AG10803 (cell line): ENCODE measurements at places on chromosomes 4 and X.
A peak's percentile ranks its signal among the peaks of the same experiment; 100 is the strongest.

DNA sequence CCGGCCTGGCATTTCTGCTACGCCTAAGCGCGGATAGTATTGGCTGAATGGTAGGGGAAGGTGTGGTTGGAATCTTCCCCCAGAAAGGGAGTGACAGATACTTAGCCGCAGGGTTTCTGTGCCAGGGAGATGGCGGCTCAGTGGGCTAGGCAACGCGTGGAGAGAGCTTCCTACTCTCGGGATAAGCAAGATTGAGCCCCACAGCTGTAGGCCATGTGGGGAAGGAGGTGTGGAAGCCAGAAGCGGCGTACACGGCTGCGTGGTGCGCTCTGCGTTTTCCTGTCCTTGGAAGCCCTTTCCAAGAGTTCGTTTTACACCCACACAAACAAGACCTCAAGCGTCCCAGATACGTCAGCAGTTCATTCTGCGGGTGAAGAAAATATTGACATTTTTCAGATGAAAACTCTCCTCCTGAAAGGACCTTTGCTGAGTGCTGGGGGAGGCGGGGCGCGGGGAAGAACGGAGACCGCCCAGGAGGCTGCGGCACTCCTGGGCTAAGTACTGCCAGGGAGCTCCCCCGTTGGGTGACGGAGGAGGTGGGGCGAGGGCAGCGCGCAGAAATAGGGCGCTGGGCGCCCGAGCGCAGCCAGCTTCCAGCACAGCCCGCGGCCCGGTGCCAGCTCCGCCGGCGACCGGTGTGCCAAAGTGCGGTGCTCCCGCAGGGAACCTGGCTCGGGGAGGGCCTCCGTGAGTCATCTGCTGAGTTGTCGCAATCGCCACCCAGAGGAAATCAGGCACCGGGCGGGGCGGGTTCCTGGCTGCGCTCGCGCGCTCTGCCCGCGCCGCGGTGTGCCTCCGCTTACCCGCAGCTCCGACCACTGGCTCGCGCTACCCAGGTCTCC lies at the start of gene GPAT3:
TSS of gene GPAT3 (plus strand) at position 589 of the 842 bp plus-strand sequence. CDS start 515 bp downstream, outside the sequence.
- DNase-seq: peak; percentile 70

- no peak for DNase-seq
Observed at GRCh38 chr4:125961626-125962025, 646.9 kb downstream of the FAT4 start.

- peak; percentile 84 for DNase-seq
Observed at GRCh38 chrX:100648458-100649417, 4.7 kb downstream of the SRPX2 start.

- DNase-seq: no peak
Observed at GRCh38 chr4:162849937-162850336, 316.8 kb downstream of the NAF1 start.

DNA sequence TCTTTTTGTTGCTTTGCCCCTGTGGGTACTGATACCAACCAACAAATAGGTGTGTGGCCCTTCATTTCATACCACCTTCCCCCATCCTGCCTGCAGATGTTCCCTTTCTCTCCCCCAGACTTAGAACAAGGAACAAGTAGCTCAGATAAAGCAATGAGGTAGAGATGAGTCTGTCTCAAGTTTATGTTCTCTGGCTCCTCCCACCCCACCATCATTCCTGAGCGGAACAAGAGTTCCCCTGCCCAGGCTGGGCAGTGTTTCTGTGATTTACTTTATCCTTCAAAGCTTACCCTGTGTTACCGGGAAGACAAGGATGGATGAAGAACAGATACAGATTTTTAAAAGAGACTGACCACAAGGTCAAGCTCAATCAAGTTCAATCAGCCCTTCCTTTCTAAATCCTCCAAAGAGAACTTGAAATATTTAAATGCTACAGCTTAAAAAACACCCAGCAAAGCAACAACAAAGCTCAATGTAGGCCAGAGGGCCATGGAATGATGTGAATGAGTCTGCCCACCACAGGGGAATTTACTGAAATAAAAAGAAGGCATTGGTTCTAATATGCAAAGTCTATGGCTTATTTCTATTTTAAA lies 80.1 kb upstream of the UCP1 start:
- DNase-seq: no peak

- no peak for DNase-seq
Observed at GRCh38 chr4:57866468-57867171, 756.4 kb upstream of the IGFBP7 start.

GRCh38 chrX:110418316-110419235 lies 59.9 kb downstream of the RTL9 start:
- peak; percentile 72 for DNase-seq

- DNase-seq: no peak
Observed at GRCh38 chr4:10134141-10134540, 17.5 kb upstream of the WDR1 start.

GRCh38 chrX:150052226-150052625 lies 113.9 kb upstream of the EOLA2 start:
- no peak for DNase-seq

DNA sequence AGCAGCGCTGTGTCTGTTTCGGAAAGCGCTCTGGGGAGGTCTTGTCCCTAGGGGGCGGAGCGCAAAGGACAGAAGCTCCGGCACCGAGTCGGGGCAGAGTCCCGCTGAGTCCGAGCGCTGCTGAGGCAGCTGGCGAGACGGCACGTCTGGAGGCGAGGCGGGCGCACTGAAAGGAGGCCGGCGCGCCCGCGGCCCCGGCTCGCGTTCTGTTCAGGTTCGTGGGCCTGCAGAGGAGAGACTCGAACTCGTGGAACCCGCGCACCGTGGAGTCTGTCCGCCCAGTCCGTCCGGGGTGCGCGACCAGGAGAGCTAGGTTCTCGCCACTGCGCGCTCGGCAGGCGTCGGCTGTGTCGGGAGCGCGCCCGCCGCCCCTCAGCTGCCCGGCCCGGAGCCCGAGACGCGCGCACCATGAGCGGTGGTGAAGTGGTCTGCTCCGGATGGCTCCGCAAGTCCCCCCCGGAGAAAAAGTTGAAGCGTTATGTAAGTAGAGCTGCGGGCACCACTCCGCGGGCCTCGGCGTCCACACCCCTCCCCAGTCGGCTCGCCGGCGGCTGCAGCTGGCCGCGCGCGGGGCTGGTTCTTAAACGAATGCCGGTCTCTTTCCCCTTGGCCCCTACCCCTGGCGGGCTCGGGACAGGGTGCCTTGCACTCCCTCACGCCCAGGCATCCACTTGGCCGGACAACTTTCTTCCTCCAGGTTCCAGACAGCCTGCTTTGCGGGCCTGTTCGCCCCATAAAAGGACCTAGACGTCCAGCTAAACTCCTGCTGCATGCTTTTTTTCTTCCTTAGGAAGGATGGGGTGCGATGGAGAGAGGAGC lies at the start of gene GAB1:
TSS of gene GAB1 (plus strand) at position 96 of the 819 bp plus-strand sequence. CDS start at position 409, 313 bp downstream.
- DNase-seq: peak; percentile 79

DNA sequence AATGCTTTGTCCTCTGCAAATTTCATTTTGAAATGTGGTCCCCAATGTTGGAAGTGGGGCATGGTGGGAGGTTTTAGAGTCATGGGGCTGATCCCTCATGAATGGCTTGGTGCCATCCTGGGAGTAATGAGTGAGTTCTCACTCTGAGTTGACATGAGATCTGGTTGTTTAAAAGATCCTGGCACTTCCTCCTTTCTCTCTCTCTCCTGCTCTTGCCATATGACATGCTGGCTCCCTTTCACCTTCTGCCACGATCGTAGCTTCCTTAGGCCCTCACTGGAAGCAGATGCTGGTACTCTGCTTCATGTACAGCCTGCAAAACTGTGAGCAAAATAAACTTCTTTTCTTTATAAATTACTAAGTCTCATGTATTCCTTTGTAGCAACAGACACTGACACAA lies 262.0 kb downstream of the IL15 start:
- peak; percentile 44 for DNase-seq

GRCh38 chr4:150322646-150323045 lies 244.4 kb downstream of the DCLK2 start:
- DNase-seq: no peak

GRCh38 chr4:5139141-5139540 lies 87.9 kb downstream of the STK32B start:
- no peak for DNase-seq

DNA sequence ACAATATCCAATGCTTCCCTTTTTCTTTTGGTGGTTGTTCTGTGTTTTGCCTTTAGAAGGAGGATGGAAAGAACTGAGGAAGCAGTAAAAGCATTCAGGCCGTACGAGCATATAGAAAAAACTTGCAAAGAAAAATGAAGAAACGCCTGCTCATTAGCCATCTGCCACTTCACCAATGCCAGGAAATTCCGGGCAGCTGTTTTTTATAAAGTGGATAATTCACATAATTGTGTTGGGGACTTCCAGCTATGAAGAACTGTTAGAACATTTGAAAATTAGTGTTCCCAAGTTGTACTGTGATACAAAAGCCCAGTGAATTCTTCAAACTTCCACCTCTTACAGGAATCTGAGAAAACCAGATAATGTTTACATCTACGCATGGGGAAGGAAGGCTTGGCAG lies 11.7 kb downstream of the RELL1 start:
- DNase-seq: peak; percentile 54

DNA sequence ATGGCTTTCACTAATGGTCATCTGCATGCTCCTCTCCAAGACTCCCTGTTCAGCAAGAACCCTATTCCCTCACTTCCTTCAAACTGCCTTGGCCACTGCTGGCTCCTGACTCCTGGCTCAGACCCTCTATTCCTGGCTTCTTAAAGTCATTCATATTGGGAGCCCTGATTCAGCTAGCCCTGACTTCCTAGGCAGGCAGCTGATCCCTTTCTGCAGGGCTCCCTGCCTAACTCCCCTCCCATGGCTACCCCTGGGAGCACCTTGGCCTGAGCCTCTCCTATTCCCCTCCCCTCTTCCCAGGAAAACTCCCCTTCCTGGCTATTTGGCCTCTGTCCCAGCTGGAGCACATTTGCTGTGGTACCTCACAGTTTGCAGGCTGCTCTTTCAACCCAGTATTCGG lies 154.9 kb upstream of the PJA1 start:
- no peak for DNase-seq

- DNase-seq: no peak
Observed at GRCh38 chr4:42327323-42327722, 70.0 kb upstream of the SHISA3 start.
